ENCODE measurements at places on chromosomes 7 and 10.

- DNase-seq = no peak
Observed at GRCh38 chr10:95056744-95057363, 12.4 kb downstream of the CYP2C8 start.

- DNase-seq = no peak
Observed at GRCh38 chr7:20831451-20831850, 44.8 kb upstream of the SP8 start.

DNA sequence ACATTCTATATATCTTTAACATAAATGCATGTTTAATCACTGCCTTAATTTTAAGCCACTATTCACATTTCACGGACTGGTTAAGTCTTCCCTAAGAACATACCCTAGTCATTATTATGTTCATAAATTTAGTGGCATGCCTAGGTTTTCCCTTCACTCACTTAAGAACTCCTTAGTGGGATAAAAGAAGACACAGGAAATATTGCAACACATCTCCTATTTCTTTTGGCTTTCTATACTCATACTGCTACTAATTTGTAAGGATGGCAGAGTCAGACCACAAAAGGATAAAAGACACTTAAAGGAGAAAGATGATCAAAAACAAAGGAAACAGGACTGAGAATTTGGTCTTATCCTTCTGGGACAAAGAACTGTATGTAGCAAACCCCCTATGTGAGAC lies 951.4 kb downstream of the SORCS3 start:
- DNase-seq = no peak

DNA sequence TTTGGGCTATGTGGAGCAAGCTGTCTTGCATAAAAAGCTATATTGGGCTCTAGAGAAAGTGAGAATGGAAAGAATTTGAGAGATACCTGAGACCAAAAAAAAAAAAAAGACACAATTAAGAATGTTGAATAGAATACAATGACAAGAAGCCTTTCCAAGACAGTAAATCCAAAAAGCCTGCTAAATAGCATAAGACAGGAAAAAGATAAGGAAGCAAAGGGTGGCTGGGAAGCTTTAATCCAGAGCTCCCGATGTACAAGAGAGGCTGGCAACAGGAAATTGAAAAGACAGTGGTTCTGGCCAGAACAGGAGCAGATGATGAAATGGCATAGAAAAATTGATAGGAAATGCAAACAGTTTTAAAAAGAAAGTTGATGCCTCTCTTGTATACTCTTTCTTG lies 174.9 kb downstream of the CACNA2D1 start:
- no peak for DNase-seq

GRCh38 chr10:76211691-76212090 lies 780.3 kb downstream of the LRMDA start:
- no peak for DNase-seq

GRCh38 chr10:60816628-60817397 lies 38.5 kb downstream of the CDK1 start:
- DNase-seq = peak; percentile 82

- no peak for DNase-seq
Observed at GRCh38 chr7:111096997-111097396, 6.1 kb downstream of the LRRN3 start.

GRCh38 chr10:44974082-44974627 lies 4.5 kb downstream of the DEPP1 start:
- no peak for DNase-seq

DNA sequence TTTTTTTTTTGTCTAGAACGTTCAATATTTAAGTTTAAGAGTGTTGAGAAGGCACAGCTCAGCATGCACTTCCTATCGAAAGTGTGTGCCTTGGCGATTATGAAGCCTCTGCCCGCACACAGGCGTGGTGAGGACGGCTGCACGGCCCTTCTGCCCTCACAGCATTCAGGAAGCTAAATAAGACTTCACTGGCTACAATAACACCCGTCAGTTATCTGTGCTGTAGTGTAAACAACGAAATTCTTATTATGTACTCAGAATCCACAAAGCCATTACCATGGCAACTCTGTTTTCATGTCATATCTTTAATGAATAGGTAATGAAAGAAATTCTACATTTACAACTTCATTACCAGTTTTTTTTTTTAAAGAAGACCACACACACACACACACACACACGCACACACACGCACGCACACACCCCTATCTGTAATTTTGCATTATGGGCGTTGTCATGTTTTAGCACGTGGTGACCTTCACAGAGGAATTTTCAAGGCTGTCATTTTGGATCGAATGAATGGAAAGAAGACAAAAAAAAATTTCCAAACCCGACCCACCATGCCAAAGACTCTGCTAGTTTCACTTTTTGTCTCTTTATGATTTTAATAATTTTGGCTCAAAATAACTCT lies 254.8 kb upstream of the CTBP2 start:
- DNase-seq = no peak

DNA sequence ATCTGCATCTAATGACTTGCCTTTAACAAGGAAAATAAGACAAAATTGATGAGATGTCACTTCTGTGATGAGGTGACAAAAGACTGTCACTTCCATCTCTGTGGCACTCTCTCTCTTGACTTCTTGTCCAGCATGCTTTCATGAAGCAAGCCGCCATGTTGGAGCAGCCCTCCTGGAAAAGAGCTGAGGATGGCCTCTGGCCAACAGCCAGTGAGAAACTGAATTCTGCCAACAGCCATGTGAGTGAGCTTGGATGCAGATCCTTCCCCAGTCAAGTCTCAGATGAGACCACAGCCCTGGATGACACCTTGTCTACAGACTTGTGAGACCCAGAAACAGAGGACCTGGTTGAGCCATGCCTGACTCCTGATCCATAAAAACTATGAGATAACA lies 412.6 kb upstream of the SHH start:
- DNase-seq = no peak

- DNase-seq = no peak
Observed at GRCh38 chr10:1400101-1401070, 336.9 kb downstream of the ADARB2 start.

- no peak for DNase-seq
Observed at GRCh38 chr7:158094046-158094445, 493.6 kb downstream of the PTPRN2 start.

DNA sequence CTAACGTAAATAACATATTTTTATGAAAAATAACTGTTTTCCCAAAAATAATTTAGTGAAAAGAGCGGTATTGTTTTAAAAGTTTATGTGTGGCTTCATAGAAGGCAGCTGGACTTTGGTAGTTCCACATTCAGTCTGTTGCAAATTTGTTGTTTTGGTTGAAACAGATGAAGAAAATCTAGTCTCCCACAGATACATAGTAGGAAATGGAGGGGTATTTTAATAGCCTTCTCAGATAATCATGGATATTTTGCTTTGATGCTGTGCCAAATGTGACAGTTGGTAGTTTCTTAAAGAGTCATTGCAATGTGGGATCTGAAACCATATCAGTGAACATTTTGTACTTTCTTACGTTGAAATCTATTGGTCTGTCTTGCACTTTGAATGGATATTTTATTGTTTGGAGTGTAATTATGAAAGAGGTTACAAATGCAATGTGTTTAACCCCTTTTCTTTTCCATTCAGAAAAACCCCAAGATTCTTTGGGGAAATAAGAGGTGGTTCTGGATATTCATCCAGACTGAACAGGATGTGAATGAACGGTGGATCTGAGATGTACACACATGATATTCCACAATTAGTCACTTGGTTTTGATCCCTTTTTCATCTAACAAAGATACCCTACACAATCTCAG lies 10.4 kb downstream of the ZNF365 start:
- DNase-seq = no peak

DNA sequence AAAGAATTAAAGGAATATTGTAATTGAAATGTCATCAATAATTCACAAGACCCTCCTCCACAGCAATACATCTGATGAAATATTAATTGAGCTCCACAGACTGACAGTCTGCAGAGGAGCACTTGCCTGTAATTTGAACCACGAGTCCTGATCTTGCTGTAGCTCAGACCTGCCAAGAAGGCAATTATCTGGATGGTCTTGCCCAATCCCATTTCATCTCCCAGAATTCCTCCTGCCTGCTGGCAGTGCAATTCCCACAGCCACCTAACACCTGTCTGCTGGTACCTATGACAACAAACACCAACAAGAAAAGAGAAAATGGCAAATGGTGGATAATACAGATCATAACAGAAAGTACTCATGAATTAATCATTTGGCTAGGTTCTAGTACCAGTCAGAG lies 38.5 kb downstream of the ERCC6 start:
- no peak for DNase-seq

DNA sequence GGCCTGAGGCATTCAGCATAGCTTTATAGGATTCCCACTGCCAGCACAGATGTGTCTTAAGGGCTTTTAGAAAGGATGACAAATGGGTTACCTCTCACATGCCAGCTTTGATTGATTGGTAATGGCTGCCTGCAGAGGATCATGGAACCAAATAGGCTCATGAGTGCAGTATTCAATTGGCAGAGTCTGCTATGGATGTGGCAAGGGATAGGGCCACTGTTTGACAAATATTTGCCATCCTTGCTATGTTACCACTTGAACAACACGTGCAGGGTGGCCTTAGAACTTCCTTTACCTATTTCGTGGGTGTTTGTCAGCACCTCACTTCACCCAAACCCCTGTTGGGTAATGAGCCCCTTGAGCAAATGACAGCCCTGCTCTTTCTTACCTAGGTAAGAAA lies 139.2 kb downstream of the C10orf105 start:
- DNase-seq = no peak

GRCh38 chr10:112827951-112828350 lies 122.1 kb upstream of the TCF7L2 start:
- no peak for DNase-seq

- no peak for DNase-seq
Observed at GRCh38 chr10:76572021-76572420, 1065.6 kb downstream of the KCNMA1 start.

DNA sequence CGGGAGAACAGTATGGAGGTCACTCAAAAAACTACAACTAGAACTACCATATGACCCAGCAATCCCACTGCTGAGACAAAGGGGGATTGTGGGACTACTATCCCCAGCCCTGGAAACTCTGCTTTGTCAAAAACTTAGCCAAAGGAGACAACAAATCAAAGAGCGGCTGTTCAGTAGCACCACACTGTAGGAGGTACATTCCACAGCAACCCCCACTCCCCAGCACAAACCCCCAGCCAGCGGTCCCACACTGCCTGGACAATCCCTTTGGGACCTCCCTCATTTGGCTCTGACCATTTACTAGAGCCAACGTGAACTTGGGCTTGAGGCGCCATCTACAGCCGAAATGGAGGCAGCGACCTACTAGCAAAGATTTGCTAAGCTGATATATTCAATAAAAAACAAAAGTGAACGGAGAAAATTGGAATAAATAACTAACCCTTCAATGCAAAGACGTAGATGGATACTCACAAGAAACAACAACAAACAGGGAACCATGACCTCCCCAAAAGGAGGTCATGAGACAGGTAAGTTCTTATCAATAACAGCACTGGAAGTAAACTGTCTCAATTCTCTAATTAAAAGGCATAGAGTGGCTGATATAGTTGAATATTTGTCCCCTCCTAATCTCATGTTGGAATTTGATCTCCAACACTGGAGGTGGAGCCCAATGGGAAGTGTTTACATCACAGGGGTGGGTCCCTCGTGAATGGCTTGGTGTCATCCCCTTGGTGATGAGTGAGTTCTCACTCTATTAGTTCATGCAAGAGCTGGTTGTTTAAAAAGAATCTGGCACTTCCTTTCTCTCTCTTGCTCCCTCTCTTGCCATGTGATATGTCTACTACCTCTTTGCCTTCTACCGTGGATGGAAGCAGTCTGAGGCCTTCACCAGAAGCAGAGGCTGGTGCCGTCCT lies 119.0 kb upstream of the KCNMA1 start:
- peak; percentile 54 for DNase-seq

DNA sequence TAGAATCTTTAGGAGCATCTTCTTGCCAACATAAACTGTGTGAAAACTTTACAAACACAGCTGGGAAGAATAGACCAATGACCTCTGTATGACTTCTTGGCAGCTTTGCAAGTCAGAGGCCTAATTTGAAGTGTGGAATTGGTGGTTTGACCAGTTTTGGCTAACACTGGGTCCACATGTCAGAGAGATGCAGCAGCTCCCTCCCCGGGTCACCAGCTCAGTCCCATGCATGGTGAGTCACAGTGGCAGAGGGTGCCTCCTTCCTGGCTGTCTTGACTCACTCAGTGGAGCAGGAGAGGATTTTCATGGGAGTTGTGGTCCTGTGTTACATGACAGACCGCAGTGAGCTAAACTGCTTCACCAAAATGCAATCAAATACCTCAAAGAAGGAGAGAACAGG lies 8.2 kb upstream of the STARD3NL start:
- peak; percentile 17 for DNase-seq

GRCh38 chr10:60082744-60083344 lies 176.5 kb upstream of the CCDC6 start:
- no peak for DNase-seq

- DNase-seq = no peak
Observed at GRCh38 chr7:158997471-158997870, 141.1 kb downstream of the DYNC2I1 start.

DNA sequence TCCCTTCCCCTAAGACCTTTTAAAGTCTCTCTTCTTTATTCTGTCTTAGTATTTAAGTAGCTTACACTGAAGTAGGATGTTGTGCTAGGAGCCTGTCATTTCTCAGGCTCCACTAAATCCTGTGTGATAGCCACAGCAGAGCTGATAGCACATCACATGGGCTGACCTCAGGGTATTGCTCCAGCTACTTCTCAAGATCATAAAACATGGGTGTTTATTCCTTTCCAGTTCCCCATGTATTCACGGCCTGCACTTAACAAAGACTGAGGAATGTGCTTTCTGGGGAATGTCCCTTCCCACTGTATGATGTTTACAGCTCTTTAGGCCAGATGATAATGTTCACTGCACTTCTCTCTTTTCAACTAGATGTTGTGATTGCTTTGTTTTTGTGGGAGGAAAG lies 1086.8 kb downstream of the KCNMA1 start:
- DNase-seq = peak; percentile 46

DNA sequence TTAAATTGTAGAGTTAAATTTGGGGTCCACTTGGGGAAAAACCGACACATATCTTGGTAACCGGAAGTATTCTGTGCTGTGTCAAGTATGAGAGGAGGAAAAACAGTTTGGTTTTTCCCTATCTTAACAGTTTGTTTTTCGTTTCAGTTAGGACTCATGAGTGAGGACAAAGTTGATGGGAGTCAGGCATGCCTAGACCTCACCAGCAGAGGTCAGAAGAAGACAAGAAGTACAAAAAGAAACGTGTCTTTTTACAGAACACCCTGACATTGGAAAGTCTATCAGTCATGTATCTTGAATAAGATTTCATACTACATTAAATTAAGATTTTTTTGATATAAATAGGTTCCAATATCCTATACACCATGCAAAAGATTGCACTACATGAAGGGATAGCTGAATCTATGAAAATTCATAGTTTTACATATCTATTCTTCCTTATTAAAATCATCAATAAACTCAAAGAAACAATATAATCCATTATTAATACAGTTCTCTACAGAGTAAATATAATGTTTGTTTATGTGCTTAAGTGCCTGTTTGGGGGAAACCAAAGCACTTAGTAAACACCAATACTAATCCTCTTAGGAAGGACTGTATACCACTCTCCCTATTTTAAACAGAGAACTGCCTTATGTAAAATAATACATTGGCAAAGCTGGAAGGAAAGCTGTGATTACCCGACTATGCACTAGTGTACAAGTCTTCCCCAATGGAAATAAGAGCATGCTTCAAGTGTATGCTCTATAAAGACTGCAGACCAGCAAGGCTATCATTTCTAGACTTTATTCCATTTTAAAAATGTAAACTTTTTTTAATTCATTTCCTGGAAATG lies 95.6 kb downstream of the USP6NL start:
- peak; percentile 39 for DNase-seq

Data from fibroblast of skin of left quadriceps (primary cell).